ENCODE measurements at places on chromosomes 5 and 9. TPM values are rescaled to one million over a fixed set of nuclear protein-coding genes. Genes with fewer than 3 reads are reported as not detected.
A peak's percentile ranks its signal among the peaks of the same experiment; 100 is the strongest.

FCN1 gene
- total RNA-seq: not detected

DNA sequence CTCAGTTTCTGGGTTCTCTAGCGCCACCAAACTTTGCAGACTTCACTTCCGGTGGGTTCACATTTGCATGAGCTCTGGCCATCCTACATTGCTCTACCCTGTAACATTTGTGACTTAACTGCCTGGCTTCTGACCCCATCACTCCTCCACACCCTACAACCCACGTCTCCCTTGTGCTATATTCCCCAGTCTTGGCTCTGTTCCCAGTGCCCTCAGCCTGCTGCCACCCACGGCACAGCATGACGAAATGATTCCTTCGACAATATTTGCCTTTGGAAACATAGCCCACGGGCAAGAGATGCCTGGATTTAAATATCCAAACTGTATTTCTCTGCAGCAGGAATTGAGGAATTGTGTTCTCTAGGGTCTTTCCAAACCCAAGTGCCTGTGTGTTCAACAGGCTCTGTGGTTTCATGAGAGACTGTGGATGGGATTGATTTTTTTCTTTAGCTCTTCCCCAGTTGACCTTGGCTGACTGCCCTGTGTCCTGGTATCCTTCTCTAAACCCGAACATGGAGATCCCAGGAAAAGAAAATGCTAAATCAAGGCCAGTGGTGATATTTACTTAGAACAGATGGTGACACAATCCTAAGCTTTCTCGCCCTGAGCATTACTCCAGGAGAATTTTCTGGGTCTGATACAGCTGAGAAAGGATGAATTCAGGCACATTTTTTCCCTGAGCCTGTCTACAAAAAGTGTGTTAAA is 44.4 kb upstream of the GRIA1 start:
- H3K27me3 ChIP-seq: no peaks in the 10 kb centered on the region
- H3K4me3 ChIP-seq: no peak overlapping the region
- no peak overlapping the region for H3K27ac ChIP-seq
- DNase-seq: peak; percentile 27
- H3K4me1 ChIP-seq: peaks cover 7% of the 10 kb centered on the region

NRG2 gene
- 6.5 TPM for total RNA-seq

- DNase-seq: no peak
- H3K4me3 ChIP-seq: no peak overlapping the region
- H3K36me3 ChIP-seq: no peaks in the 10 kb centered on the region
- H3K4me1 ChIP-seq: peaks cover 19% of the 10 kb centered on the region
These were observed 284.2 kb downstream of the MAST4 start for GRCh38 chr5:66880401-66880800.

PCDHA13 gene
- total RNA-seq: 7.6 TPM
